Stimulated activated CD8-positive, alpha-beta memory T cell treated with anti-CD3 and anti-CD28 coated beads, Interleukin-2, amount 100 ng/mL, for 1 hour (primary cell): ENCODE measurements at places on chromosomes 6 and 20.

GRCh38 chr6:136749359-136749997 is 42.8 kb downstream of the MAP3K5 start:
- DNase-seq: no peak

DNA sequence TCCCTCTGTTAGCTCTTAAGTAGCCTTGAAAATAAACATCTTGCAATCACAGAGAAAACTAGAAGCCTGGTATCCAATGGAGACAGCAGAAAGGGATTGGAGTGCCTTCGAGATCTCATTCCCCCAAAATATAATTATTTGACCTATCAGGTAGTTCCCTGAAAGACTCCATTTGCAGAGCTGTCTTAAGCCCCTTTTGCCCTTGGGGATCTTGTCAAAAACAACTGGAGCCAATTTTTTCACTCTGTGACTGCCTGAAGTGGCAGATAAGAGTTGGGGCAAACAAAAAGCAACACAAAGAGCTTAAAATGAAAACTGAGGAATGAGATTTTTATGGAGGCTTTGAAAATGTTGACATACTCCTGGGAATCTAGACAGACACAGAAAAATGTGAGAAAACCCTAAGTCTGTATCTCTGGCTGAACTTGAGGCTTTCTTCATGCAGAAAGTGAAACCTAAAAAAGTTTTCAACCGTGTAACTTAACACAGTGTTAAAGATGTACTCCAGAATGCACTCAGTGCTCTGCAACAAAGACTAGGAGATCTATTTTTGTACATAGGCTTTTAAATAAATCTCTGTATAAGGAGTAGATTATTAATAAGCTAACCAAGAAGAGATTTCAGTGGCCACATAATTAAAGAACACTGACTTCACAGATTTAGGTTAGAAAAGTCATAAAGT is 971.1 kb upstream of the MAN1A1 start:
- DNase-seq: no peak

DNA sequence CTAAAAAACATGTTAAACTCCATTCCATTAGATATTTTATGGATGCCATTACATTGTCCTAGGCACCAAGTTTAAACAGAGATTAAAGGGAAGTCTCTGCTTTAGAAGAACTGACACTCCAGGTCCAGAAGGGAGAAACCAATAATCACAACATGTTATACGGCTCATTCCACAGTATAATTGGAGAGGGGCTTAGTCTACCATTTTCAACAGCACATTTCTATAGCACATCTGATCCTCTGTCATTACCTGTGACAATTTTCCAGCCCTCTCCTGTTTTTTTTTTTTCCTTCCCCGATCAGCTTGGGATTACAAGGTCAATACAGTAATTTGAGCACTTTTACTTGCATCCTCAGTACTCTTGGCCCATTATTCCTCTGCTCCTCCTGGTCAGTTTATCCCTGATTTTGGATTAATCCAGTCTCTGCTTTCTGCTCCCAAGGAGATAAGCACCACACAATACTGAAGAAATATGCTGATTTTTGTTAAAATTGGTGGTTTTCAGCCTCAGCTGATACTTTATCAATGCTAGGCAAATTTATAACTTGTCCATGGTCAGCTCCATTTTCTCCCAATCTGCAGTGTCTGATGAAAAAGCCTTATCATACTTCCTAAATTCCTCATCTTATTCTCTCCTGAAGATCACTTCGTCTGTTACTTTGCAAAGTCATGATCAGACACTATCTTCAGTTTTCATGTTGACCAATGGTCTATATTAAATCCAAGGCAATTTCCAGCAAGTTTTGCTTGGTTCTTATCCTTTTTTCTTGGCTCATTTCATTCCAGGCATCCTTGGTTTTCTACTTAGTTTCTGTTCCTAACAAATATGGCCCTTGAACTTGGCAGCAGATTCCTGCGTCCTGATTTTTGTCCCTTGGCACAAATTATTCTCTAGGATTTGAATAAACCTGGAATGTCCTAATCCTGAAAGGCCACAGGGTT is 30.8 kb upstream of the SYNCRIP start:
- no peak for DNase-seq

DNA sequence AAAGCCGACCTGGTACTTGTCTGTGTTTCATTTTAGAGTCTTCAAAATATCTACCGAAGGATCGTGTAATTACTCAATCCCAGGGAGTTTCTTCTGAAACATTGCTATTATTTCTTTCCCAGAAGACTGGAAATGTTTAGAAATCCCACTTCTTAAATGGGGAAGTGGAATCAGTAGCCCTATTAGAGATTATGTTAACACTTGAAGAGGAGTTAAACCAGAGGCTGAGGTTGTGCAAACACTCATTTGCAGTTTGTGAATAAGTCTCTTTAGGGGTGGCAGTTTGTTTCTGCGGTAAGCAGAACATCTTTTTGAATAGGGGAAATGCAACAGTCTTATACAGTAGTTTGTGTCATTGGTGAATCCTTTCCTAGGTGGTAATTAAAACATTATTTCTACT is 21.3 kb downstream of the DSP start:
- no peak for DNase-seq

- DNase-seq: no peak
Observed at GRCh38 chr6:89071036-89071435, 9.5 kb upstream of the PNRC1 start.

- DNase-seq: peak; percentile 55
Observed at GRCh38 chr20:35767683-35768481, 3.9 kb upstream of the PHF20 start.

GRCh38 chr6:167098825-167099225 is 24.1 kb upstream of the CCR6 start:
- no peak for DNase-seq

DNA sequence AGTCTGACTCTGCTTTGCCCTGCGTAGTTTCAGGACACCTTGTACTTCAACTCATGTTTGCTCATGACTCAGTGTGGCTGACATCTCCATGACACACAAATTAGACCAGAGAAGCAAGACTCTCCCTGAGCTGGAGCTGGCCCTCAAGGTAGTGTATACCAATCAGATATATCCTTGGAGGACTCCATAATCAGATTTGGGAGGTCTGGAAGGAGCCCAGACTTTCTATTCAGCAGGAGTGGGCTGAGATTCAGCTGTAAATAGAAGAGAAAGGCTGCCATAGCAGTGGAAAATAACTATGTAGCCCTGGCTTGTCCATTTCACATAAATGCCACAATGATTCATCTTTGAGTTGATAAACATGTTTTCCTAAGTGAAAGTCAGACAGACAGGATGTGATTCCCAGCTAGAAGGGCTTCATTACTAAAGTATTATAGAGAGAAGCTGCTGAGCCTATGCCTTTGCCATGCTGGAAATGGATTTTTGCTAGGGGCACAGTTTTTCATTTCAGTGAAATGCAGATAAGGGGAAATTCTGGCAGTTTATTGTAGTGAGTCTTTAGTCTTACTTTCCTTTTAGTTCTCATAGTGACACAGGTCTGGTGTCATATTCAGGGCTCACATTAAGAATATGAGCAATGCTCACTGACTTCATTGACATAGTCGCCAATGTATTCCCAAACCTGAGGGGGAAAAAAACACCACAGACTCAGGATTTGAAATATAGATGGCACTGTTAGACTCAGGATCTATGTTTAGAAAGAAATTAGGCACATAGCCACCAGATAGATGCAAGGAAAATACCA is 95.3 kb downstream of the CLVS2 start:
- DNase-seq: no peak

DNA sequence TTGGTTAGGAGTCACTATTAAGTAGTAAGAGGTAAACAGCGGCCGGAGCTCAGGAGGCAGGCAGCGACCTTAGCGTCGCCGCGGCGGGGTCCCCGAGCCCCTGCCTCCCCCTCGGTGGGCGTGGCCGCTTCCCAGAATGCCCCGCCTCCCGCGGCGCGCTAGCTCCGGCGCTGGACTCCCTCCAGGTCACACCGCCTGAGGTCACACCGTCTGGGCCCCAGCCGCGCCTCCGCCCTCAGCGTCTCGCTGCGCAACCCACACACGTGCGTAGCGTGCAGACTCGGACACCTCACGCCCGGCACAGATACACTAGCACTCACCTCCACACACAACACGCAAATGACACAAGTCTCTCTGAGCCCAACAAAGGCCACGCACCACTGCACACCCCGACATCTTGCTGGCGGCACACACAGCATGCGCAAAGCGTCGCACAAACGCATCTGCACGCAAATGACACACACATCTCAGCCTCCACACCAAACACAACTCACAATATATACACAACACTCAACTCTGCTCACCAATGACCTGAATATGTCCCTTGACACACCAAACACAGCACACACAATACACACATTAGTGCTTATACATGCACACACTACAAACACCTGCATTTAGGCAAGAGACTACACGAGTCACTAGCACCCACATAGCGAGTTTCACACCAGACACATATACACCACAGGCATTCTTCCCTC is 17.6 kb upstream of the CDKN1A start:
- no peak for DNase-seq

DNA sequence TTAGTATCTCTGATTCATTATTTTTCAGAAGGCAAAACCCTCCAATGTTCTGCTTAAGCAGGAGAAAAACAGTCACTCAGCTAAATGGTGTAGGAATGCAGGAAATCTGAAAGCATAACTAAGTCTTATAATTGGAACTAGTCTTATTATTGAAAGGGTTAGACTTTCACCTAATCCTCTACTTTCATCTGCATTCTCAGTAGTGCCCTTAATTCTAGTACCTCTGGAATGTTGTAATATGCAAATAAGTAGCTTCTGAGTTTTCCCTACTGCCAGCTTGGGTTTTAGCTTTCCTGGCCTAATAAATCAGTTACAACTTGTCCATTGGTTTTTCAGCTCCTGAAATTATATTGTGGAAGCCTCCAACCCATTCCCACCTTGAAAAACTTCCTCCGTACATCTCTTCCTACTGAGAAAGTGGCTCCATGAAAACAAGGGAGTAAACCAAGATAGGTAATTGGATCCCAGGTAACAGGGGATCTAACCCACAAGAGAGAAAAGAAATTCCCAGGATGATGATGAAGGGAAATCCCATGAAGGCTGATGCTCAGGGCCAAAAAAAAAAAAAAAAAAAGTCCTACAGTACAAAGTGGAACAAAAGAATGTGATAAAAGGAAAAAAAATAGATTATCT is 147.0 kb downstream of the TBC1D32 start:
- no peak for DNase-seq

- no peak for DNase-seq
Observed at GRCh38 chr20:48787861-48788375, 39.9 kb downstream of the PREX1 start.

DNA sequence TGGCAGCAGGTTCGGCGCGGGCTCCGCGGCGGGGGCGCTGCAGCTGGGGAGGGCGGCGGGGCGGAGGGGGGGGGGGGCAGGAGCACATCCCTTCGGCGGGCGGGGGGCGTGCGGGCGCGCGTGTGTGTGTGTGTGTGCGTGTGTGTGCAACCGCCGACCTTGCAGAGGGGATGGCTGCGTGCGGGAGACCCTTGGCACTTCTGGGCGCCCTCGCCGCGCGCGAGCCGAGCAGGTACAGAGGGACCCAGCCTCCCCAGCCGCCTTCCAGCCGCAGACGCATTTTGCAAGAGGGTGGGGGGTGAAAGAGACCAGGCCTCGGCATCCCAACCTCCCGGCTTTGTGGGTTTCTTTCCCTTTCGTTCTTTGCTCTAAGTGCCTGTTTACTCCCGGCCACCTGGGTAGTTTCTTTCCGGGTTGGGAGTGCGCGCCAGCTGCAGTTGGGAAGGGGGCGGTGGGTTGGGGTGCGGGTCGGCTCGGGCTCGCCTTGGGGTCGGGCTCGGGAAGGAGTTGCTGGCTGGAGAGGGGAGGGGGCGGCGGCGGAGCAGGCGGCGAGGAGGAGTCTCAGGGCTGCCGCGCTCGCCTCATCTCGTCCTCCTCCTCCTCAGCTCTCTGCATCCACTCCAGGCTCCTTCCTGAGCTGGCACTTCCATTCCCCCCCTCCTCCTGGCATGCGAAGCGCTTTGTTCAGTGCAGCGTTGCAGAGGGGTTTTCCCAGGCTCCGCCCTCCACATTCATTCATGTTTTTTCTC is 620 bp downstream of the HIVEP1 start:
- DNase-seq: peak; percentile 49

GRCh38 chr6:78611886-78612480 is 255.4 kb upstream of the IRAK1BP1 start:
- DNase-seq: no peak

DNA sequence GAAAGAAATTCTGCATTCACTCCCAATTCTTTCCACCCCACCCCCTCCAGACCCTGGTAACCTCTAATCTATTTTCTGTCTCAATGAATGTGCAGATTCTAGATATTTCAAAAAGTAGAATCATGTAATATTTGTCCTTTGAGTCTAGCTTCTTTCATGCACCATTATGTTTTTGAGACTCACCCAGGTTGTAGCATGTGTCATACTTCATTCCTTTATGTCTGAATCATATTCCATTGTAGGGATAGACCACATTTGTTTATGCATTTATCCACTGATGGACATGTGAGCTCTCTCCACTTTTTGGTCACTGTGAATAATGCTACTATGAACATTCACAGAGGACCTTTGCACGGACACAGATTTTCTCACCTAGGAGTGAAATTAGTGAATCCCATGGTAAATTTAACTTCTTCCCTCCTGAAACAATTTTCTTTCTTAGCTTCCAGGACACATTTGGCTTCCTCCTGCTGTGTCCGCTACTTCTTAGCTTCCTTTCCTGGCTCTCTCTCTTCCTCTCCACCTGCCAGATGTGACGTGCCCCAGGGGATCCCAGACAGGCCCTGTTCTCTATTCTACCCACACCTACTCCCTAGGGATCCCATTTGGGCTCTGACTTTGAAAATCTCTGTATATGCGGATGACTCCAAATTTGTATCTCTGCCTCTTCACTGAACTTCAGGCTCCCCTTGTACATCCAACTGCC is 24.1 kb upstream of the ARFGEF2 start:
- DNase-seq: no peak

DNA sequence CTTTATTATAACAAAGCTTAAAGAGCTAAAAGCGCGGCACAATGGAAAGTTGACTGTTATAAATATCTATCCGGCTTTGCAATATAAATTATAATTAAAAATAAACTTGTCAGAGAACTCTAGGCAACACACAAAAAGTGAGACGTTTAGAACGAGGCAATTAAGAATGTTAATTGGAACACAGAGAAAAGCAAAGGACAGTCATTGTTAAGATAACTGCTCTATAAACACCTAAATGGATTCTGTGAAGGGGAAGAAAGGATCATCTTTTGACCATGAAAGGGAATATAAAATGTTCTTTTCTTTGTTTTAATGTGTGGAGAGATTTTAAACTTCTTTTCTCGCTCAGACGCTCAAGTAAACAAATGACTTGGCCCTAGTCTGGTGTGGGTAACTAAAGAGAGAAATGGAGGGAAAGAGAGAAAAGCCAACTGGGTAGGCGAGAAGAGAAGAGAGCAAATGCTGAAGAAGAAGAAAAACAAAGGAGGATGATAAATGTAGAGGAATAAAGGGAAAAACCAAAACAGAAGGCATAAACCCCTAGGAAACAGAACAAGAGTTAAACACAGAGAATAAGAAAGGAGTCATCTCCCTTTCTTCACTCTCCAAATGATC is 9.3 kb upstream of the SALL4 start:
- no peak for DNase-seq
